NCI-H524 (cell line): ENCODE measurements at places on chromosomes 11 and 22.

GRCh38 chr11:46450846-46451477 lies 59.4 kb upstream of the CHRM4 start:
- DNase-seq = no peak

DNA sequence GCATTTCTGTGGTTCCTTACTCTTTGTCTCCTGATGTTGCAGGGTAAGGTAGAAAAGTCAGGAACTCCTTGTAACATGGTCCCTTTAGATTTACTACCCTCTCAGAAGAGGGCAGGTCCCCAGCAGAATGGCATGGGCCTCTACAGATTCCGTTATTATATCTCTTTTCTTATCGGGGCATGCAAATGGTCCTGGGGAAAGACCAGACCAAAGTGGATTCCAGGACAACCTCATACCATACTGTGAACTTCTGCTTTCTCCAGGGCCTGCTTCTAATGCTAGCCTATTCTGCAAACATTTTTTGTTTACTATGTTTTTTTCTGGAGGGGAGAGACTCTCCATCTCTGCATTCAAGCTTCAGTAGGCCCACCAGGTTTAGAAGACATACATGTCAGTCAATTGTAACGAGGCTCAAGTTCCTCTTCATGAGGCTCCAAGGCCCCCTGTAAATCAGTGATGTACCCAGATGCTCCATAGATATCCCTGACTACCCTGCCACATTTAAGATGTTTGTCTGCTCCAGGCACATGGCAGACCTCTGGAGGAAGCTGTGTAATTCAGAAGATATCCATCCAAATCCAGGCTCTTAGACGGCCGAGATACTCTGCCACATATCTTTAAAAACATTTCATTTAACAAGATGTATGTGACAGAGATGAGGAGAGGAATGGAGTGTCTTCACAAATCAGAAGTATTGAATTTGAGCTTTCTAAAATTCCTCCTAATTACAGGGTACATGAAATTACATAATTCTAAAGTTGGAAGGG lies 8.5 kb upstream of the ME3 start:
- DNase-seq = no peak

- no peak for DNase-seq
Observed at GRCh38 chr11:84117394-84117793, 831.2 kb upstream of the CCDC90B start.

DNA sequence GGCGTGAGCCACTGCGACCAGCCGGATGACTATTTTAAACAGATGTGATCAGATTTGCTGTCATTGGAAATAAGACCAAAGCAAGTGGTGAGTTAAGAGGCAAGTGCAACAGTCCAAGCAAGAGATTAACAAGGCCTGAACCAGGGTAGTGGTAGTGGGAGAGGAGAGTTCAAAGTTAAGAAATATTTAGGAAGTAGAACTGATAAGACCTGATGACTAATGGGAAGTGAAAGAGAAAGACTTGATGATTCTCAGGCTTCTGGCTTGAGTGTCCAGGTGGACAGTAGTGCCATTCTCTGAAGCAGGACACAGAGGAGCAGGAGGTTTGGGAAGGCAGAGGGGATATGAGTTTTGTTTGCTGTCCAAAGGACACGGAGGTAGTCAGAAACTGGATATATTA lies 7.2 kb downstream of the NDUFC2 start:
- DNase-seq = no peak

GRCh38 chr11:103737747-103738146 lies 298.7 kb upstream of the DDI1 start:
- no peak for DNase-seq

DNA sequence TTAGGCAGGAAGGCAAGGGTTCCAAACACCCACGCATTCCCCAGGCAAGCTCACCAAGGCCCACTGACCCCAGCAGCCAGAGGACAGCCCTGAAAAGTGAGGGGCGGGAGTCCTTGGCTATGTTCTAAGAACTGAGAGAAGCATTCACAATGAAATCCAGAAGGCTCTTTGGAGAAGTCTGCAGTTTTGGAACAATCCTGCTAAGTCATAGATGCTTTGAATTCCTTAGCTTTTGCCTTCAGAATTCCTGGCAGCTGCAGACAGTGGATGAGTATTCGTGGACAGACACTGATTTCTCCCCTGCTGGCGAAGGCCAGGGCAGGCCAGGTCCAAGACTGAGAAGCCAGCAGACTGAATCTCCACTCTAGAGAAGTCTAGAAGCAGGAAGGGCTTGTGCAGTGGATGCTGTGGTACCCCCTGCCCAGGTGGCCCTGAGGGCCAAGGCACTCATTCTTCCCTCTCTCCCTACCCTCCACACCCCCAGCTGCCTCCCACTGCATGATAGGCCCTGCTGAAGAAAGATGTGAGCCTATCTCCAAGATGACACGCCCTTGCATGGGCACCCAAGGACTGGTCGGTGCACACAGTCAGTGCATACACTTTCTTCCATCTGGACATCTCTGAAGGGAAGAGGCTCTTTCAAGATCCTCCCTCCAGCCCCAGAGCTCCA lies 133.2 kb upstream of the TEAD1 start:
- no peak for DNase-seq

- DNase-seq = no peak
Observed at GRCh38 chr11:58919980-58920379, 19.3 kb upstream of the GLYATL1 start.

DNA sequence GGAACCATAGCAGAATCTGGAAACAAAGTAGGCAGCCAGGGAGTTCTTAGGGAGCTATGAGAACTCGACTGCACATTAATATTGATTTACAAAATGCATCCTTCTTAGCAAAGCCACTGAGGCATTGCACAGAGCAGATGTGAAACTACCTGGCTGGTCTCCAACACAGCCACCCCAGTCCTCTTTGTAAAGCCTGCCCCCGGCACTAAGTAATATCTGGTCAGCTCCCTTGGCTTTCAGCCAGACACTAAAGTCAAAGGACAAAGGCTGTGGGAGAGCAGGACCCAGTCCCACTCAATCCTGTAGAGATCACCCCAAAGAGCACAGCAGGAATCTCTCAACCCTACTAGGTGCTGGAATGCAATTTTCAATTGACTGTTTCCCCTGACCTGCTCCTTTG lies 12.8 kb downstream of the XRRA1 start:
- DNase-seq = no peak

GRCh38 chr11:64231546-64231945 lies 1.2 kb downstream of the DNAJC4 start:
- no peak for DNase-seq

GRCh38 chr11:124891373-124891861 lies 6.2 kb downstream of the ROBO4 start:
- DNase-seq = peak; percentile 54

DNA sequence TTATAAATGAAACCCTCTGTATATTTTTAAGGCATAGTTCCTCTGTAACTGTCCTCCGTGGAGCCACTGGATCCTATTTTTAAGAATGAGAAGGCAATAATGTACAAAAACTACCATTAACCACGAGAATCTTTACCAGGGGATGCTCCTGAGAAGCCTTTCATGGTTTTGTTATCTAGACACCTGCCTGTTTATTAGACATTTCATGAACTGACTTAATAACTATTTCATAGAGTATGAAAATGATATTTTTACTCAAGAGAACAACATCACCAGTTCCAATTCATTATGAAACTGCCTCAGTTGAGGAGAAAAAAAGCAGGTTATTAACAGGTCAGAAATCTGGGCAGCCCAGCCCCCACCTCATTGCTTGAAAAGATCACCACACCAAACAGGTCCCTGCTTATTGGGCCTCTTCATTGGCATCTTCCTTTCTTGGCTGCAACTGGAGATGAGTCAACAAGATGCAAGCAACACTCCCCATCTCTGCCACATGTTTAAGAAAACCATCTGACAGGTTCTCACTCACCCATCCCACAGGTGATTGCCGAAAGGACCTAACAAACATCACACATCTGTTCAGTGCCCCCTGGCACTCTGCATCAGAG lies 27.8 kb downstream of the ETS1 start:
- no peak for DNase-seq

GRCh38 chr22:30650508-30651116 lies 15.0 kb downstream of the SLC35E4 start:
- no peak for DNase-seq

DNA sequence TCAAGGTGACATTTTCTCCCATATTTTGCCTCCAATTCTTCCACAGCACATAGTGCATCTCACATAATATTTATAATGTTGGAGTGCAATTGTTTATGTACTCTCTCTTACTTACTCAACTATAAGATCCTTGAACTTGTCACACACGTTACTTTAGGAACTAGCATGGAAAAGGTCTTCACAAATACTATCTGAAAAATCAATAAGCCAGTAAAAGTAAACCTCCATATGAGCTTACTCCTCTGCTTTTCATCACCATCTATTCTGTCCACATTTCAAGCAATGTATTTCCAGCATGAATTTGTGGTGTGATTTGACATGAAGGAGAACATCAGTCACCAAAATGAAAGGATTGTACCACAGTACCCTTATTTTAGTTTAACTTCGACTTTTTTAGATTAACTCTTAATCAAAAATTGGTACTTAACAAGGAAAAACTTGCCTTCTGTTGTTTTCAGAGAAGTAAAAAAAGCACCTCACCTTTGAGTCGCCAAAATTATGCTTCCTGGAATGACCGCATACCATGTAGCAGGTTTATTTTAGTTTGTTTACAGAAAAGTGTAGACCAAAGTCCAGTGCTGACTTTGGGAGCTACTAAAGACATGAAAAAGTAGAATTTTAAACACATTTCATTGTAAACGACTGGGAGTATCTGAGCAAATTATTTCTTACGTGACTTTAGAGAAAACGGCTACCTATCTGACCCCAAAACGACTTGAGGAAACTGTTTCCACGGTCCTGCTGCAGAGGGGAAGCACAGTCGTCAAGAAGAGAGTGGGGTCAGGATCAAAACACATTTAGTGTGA lies at the start of gene SLC22A9:
Gene SLC22A9 (plus strand): TSS at position 621 of the 806 bp plus-strand sequence. CDS start 272 bp downstream, outside the sequence.
- DNase-seq = no peak

GRCh38 chr11:121794671-121795141 lies 321.3 kb downstream of the BLID start:
- no peak for DNase-seq

GRCh38 chr11:63914896-63915691 lies 1.9 kb downstream of the RCOR2 start:
- DNase-seq = no peak

- DNase-seq = no peak
Observed at GRCh38 chr11:86442827-86443226, 68.1 kb downstream of the CCDC81 start.

- DNase-seq = peak; percentile 29
Observed at GRCh38 chr11:106668147-106668546, 350.1 kb downstream of the GUCY1A2 start.

DNA sequence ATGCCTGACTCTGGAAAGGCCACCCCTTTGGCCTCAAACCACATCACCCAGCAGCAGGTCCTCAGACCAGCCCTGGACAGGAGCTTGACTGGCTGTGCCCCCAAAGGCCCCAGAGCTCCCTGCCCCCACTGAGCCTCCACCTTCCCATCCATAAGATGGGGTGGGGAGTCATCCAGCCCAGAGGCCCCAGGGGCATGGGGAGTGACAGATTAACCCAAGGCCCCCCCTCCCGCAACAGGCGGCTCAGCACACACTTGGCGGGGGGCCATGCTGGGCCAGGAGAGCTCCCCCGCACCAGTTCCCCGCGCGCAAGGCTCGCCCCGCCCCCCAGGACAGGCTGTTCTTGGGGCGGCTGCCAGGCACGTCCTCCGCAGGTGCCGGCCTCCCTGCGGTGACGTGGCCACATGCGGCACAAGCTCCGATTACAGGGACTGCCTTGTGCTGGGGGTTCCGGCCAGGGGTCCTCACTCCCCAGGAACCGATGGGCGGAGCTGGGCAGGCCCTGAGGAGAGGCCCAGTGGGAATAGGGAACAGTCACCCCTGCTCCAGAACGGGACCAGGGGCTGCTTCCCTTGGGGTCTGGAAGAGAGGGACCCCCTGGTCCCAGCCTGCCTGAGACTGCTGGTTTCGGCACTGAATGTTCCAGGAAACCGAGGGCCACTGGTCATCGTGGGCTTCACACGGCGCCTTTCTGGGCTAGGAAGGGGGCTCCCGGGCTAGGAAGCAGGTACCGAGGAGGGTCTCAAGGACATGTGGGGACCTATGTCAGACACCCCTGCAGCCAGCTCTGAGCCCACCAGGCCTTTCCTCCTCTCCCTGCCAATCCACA lies 5.1 kb upstream of the CDKN1C start:
- DNase-seq = peak; percentile 23

DNA sequence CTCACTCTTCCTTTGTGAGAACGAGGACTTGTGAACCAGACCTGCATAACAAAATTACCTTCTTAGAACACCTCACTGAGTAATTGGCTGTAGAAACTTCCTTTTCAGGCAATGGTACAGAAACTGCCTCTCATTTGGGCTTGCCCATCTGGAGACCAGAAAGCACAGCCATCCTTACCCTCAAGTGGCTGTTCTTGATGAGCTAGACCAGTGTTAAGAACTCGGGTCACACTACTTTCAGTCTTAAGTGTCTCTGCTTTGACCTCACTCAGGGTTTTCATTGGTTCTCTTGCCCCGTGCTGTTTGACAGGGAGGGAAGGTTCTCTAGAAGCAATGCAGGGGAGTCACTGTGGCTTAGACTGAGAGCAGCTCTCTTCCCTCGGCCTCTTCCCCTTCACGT lies 29.3 kb downstream of the NAT10 start:
- no peak for DNase-seq

GRCh38 chr11:129348813-129349212 lies 26.8 kb upstream of the BARX2 start:
- no peak for DNase-seq

DNA sequence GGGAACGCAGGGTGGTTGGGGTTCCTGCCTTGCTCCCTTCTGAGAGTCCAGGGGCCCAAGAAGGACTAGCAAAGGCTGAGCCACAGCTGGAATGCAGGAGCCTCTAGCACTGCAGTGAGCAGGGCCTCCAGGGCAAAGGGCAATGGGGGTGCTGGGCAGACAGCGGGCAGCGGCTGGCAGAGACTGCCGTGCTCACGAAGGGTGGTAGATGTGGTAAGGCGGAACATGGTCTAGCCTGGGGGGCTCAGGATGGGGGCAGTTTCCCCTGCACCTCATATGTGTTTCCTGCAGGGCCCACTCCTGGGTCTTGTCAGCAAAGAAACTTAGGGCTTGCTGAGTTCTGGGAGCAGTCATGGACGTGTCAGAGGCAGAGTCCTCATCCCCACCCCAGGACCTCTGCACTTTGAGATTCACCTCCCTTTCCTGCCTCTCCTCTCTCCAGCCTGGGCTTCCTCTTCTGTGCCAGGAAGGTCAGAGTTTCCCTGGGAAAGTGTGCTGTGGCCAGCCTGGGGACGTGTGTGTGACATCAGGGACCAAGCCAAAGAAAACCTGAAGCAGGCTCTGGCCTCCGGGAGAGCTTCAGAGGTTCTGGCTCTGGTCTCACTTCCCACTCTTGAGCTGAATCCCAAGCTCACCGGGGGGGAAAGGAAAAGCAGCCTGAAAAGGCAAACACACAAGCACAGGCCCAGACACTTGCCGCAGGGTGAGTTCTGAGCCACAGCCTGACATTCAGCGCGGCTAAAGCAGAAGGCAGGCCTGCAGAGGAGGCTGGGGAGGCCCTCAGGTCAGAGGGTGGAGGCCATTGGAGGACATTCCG lies 4.4 kb downstream of the MOGAT2 start:
- no peak for DNase-seq

- no peak for DNase-seq
Observed at GRCh38 chr11:112566124-112566523, 305.5 kb upstream of the PLET1 start.

- no peak for DNase-seq
Observed at GRCh38 chr11:86675017-86675416, 2.6 kb upstream of the ME3 start.
